ENCODE measurements at places on chromosomes 3 and 15. TPM values are rescaled to one million over a fixed set of nuclear protein-coding genes. Genes with fewer than 3 reads are reported as not detected.

GRCh38 chr15:99989095-99989494 lies 255.9 kb upstream of the LYSMD4 start:
- DNase-seq, result peak; percentile 64

DNA sequence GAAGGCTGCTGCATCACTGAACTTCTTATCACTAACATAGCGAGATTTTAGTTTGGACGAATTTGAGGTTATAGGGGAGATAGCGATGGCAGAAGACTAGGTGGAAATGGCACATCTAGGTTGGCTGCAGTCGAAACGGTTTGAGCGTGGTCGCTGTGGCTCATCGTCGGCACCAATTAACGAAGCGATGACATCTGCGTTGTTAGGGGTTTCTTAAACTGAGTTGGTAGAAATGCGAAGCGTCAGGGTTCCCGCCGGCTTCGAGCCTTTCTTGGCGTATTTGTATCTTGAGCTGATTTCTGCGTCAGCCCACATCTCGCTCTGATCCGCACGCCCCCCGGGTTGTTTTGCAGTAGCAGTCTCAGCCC lies 319 bp downstream of the LNP1 start:
- DNase-seq, result peak; percentile 83

- DNase-seq, result peak; percentile 98
Measured at GRCh38 chr15:85794598-85795336, at the start of gene KLHL25. TSS of gene KLHL25 (minus strand) at chr15:85794925. CDS start at chr15:85769810, 25,115 bp downstream.

- no peak for DNase-seq
Measured at GRCh38 chr3:187165144-187165543, 25.8 kb upstream of the RPL39L start.

GRCh38 chr15:101064795-101065569 lies 145.8 kb downstream of the LRRK1 start:
- peak; percentile 72 for DNase-seq

DNA sequence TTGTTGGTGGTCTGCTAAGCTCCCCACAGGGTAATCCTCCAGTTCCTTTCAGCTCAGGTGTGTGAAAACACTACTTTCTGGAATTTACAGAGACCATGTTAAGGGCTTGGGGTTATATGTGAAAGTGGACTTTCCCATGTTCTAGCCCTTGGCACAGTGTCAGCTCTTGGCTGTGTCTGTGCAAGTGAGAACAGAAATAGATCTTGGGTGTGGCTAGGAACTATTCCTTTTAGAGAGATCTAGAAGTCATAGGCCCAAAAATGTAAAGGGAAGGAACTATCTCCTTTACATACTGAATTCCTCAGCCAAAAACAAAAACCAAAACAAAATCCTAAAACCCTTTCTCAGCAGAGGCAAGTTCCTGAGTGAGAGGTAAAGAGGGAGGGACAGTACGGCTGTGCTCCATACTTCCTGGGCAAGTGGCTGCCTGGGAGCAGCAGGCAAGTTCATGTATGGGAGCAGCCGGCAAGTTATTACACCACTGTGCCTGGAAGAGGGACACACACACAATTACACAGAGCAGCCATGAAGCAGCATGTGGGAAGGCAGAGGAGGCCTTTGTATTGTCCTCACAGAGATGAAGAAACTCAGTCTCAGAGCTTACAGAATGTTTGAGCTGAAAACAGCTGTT lies 19.9 kb upstream of the C3orf62 start:
- DNase-seq, result peak; percentile 85

DNA sequence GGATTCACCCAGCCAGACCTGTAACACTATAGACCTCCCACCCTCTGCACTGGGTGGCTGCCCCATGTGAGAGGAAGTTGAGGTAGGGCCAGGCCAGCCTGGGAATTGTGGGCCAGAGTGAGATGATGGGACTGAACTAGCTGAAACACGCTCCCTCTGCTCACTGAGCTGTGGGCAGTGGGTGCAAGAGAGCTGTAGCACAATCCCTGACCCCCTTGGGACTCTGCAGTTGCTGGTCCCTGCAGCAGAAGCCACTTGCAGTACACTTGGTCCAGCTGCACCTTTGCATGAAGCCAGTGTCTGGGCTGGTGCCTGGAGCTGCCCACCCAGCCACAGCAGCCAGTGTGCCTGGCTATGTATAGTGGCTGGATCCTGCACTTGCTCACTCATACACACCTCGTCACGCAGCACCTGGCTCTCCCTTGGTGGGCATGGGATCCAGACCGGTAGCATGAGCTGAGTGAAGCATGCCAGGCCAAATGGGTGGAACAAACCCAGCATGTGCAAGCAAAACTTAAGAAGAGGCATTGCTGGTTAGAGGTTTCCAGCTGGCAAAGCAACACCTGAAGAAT lies 805.7 kb upstream of the GBE1 start:
- DNase-seq, result no peak

- DNase-seq, result peak; percentile 67
Measured at GRCh38 chr3:12458901-12459300, 25.4 kb upstream of the TSEN2 start.

Gene CYP19A1
- total RNA-seq, result 1.8 TPM

Gene PARP9
- total RNA-seq, result 31.9 TPM

Gene CD276
- total RNA-seq, result 84.1 TPM
